ENCODE measurements at places on chromosomes 7 and 10.

- no peak for DNase-seq
These were observed 43.0 kb downstream of the PLCE1 start for GRCh38 chr10:94036766-94037033.

- DNase-seq: no peak
These were observed 372.1 kb upstream of the AKR1E2 start for GRCh38 chr10:4453950-4454349.

- DNase-seq: no peak
These were observed 20.3 kb downstream of the KLF6 start for GRCh38 chr10:3764626-3765112.

- no peak for DNase-seq
These were observed 36.0 kb downstream of the GNA12 start for GRCh38 chr7:2807845-2808772.

DNA sequence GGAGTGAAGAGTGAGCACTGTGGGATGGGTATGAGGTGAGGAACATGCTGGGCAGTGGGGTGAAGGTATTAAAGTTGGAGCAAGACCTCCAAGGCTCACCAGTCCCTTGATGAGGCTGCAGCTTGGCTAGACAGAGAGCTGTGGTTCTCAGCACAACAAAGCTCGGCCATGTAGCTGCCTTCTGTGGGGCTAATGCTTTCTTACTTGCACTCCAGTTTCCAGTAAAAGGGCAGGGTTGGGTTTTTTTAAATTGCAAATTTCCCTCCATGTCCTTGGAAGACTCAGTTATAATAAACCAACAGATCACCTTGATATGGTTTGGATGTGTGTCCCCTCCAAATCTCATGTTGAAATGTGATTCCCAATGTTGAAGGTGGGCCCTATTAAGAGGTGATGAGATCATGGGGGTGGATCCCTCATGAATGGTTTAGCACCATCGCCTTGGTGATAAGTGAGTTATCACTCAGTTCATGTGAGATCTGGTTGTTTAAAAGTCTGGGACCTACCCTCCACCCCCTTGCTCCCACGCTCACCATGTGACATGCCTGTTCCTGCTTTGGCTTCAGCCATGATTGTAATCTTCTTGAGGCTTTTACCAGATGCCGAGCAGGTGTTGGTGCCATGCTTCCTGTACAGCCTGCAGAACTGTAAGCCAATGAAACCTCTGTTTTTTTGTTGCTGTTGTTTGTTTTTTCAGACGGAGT, 55.9 kb downstream of the ATXN7L1 start:
- DNase-seq: no peak

DNA sequence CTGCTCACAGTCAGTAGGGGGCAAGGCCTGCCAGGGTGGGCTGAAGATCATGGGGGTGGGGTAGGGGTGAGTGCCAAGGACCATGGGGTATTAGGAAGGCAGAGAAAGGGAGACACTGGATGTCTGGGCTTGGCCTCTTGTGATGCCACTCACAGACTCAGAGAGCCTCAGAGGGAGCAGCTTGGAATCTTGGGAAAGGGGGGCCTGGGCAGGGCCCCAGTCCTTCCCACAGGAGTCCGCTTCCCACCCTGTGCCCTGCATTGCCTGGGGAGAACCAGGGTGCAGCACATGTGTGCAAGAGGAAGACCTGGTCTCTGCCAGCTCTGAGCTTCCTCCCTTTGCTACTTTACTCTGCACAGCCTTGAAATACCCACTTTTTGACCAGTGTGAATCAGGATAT, 4.3 kb downstream of the ADCY1 start:
- DNase-seq: no peak

DNA sequence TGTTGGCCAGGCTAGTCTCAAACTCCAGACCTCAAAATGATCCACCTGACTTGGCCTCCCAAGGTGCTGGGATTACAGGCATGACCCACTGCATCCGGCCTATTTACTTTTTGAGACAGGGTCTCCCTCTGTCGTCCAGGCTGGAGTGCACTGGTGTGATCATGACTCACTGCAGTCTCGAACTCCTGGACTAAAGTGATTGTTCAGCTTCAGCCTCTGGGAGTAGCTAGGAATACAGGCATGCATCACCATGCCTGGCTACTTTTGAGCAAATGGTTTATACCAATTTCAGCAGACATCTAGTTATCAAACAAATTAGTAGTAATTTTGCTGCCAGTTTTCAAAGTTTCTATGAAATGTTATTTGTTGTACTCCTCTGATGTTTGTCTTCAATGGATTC, 2.2 kb upstream of the WAC start:
- DNase-seq: no peak

DNA sequence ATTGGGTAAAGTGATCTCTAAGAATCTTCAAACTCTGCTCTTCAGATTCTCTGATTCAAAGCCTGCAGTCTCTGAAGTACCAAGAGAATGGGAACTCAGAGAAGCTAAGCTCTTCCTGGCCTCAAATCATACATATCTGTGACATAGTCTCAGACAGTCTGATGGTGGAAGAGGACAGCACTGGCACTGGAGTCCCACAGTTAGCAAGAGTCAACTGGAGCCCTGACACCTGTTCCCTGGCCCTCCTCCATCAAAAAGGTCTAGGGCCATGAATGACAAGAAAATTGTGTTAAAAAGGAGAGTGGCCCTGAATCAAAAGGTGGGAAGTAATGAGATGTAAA, 37.7 kb downstream of the PRSS2 start:
- peak; percentile 23 for DNase-seq

GRCh38 chr10:121556918-121557573, 41.2 kb downstream of the FGFR2 start:
- no peak for DNase-seq

DNA sequence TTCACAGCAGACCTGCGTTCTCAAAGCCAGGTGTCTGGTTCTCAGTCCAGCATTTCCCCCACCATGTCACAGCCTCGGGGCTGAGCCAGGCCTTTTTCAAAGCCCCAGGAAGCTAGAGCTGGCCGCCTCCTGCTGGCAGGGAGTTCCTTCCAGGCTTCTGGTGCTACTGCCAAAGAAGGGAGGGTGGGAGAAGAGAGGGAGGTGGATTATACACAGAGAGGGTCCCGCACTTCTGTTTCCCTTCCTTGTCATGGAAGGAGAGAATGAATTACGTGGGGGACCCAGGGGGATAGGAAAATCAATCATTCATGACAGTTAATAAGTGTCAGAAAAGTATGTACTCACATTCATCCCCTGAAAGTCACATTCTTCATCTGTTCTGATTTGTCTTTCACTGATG, 600 bp upstream of the LGI1 start:
- no peak for DNase-seq

DNA sequence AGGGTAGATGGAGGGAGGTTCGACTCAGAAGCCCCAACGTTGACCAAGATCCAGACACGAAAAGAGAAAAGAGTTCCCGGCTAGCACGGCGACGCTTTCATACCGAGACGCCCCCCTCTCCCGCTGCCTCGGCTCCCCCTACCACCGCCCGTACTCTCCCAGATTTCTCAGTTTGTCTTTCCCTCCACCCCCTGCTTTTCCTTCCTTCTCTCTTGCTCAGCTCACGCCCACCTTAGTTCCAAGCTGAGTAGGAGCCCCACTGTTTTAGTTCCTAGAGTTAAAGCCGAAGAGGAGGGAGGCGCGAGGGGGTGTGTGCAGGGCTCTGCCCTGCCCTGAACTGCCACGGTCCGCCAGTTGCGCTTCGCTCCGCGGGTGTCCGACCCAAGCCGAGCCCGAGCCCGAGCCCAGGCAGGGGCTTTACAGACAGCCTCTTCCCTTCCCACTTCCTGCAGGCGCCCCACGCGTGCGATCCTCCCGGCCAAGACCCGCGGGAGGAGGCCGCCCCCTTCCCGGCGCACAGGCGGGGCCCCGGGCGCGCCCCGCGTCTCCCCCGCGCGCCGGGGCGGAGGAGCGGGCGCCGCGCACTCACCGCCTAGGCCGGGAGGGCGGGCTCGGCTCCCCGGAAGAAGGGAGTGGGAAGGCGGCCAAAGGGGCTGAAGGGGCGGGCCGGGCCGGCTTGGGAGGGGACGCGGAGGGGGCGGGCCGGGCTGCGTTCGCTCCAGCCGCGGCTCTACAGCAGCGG, at the start of gene EPHB6:
EPHB6 (plus strand) TSS at position 705 of the 742 bp plus-strand sequence. CDS start 8,152 bp downstream, outside the sequence.
- peak; percentile 88 for DNase-seq

DNA sequence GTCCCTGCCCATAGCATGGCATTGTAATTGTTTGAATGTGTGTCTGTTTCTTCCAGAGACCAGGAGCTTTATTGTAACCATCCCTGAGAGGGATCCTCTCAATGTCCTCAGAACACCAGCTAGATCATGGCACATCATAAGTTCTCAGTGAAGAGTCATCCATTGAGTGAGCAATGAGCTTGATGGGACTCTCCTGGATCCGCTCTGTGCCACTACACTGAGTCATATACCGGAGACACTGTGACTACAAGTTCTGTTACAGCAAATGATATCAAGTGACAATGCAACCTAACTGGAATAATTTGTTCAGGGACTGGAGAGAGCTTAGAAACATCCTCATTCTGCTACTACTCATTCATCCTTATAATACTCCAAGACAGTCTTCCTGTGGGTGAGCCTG, 25.1 kb downstream of the MRPS24 start:
- DNase-seq: no peak

DNA sequence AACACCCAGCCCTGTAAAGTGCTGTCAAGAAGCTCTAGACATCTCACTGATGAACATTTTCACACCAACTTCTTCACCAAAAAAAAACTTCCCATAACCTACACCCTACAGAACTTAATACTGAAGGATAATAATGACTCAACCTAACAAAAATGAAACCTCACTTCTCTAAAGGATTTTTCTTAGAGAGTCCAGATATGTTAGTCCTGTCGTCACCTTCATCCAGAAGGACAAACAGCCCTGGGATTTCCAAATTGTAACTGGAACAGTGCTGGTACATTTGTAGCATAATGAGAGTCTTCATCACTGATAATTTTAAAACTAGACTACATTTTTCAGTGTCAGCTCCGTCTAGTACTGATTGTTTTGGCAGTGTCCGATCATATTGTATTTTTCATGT, 528.6 kb upstream of the CELF2 start:
- no peak for DNase-seq

DNA sequence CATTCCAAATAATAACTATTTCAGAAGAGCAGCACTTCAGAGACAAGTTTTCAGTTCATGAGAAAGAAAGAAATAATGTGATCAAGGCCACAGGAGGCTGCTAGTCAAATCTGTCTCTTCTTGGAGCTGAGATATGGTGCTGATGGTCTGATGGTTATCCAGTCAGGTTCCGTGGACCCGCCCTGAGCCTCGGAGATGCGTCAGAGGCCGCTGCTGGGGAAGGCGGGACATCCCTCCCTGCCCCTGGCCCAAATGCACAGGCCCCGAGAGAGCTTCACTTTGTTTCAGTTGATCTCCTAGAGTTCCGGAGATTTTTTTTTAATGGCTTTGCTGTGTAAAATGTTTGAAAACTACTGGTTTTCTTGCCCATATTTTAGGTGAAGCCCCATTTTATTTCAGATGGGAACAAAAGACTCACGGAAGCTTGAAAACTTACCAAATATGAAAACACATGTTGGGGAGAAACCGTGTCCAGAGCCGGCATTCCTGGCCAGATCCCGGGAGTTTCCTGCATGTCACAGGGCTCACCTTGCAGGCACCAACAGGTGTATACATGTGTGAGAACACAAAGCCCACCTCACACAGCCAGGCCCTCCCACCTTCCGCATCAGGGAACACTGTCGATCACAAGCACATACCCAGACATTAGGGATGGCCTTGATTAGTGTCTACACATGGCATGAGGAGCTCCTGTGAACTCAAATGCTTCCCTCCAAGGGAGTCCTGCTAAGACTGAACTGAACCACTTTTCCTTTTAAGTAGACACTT, 499.0 kb downstream of the TCERG1L start:
- DNase-seq: no peak

GRCh38 chr7:105289704-105290103, 99.0 kb downstream of the SRPK2 start:
- no peak for DNase-seq

DNA sequence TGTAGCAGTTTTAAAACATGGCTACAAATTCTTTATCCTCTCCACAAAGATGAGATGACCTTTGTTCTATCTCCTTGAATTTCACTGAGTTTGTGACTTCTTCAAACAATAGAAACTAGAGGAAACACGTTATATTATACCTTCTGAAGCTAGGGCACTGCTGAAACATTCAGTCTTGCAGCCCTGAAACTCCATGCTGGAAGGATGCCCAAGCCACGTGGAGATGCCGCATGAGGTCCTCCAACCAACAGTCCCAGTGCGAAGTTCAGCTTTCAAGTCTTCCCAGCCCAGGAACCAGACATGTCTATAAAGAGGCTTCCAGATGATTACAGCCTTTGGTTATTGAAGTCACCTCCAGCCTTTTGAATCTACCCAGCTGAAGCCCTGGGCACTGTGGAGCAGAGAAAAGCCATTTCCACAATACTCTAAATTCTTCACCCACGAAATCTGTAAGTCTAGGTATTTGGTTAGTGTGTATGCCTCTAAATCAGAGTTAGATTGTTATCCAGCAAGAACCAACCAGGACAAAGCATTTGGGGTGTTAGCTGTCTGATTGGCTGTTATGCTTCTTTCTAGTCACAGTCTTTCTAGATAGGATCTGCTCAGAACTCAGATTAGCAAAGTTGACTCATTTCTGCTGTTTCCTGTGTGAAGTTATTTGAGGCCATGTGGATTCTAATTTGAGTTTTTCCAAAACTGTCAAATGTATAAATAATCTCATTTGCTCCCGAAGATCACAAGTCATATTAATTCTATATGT, 186.5 kb upstream of the TMEM72 start:
- DNase-seq: no peak

GRCh38 chr7:133709036-133709880, 417.9 kb upstream of the LRGUK start:
- no peak for DNase-seq

DNA sequence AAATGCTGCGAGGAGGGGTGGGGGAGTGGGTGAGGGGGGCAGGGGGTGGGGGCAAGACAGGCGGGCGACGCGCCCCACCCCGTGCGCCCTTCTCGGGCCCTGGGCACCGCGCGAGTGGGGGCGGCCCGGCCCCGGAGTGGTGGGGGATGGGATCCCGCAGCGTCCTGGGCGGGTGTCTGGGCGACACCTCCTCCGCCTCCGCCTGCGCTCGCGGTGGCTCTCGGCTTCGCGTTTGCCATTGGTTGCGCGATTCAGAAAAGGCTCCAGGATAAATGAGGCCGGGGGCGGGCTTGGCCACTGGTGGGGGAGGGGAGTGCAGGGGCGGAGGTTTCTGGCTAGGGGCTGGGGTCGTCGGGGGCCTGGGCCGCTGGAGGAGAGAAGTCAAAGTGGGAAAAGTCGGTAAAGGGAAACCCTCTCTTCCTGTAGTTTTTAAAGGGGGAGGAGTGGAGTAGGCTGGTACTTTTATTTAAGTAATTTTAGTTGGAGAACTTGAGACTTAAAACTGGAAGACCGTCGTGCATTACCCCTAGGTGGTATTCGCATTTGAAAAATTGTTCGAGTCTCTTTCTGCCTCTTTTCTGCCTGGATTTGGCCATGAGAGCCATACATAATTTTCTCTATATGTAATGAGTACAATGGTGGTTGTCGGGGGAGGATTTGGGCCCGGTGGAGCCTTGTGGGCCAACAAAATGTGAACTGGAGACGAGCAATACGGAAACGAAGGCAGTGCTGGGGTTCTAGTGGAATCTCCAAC, 992 bp upstream of the IGF2BP3 start:
- no peak for DNase-seq
